ENCODE measurements at places on chromosomes 3 and 15. TPM values are rescaled to one million over a fixed set of nuclear protein-coding genes. Genes with fewer than 3 reads are reported as not detected.

GRCh38 chr3:3636815-3637214, 162.4 kb upstream of the LRRN1 start:
- no peak for DNase-seq

DNA sequence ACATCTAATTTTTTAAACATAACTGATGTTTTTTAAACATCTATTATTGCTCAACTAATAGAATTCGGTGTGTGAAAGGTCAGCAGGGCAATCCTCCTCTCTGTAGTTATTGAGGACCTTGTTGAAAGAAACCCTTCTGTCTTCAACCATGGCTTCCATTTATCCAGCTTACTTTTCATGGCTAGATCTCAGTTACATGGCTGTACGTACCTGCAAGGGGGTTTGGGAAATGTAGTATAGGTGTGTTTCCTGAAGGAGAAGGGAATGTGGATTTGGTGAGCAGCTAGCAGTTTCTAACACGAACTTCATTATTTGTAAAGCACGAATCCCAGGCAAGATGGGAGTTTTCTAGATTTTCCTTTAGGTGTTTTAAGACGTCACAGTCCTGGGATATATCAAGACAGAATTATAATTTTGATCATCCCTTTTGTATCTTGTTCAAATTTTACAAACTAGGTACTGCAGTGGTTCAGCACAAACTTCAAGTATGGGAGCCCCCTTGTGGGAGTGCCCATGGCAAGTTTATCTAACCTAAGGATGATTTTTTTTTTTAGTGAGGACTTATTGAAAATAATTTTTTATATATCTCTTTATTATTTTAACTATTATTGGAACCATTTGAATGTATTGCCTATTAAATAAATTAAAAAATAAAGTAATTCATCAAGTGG, 41.6 kb downstream of the FBXL2 start:
- DNase-seq = no peak

CCRL2 gene
- 5.3 TPM for total RNA-seq

DNA sequence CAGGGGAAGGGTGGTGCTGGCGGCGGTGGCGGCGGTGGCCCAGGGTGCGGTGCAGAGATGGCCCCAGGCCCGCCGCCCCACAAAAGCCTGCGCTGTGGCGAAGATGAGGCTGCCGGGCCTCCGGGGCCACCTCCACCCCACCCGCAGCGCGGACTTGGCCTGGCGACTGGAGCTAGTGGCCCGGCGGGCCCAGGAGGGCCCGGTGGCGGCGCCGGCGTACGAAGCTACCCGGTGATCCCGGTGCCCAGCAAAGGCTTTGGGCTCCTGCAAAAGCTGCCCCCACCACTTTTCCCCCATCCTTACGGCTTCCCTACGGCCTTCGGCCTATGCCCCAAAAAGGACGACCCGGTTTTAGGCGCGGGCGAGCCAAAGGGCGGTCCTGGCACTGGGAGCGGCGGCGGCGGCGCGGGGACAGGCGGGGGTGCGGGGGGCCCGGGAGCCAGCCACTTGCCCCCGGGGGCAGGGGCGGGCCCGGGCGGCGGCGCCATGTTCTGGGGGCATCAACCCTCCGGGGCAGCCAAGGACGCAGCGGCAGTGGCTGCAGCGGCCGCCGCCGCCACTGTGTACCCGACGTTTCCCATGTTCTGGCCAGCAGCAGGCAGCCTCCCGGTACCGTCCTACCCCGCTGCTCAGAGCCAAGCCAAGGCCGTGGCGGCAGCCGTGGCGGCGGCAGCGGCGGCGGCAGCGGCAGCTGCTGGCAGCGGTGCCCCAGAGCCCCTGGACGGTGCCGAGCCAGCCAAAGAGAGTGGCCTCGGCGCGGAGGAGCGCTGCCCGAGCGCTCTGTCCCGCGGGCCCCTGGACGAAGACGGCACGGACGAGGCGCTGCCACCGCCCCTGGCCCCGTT, 1.6 kb downstream of the SKOR1 start:
- DNase-seq = no peak

ZNF654 gene
- 25.4 TPM for total RNA-seq

CAPN7 gene
- 25.0 TPM for total RNA-seq

NPAP1 gene
- total RNA-seq = not detected

GRCh38 chr3:117837391-117837790, 1127.8 kb downstream of the TUSC7 start:
- no peak for DNase-seq

DNA sequence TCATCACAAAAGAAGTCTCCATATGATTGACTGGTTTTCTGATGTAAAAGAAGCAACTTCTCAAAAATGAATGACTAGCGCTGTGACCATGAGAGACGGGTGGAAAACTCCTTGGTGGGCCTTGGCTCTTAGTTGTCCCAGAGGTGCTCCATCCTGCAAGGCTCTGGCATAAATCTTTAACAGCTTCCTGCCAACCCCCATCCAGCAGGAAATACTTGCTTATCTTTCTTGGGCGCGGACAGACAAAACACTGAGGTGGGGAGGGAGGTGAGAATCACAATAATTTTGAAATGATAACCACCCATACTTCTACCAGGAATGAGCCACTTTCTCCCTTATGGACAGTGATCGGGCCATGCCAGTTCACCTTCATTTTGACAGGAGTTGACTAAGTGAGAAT, 128.6 kb downstream of the STT3B start:
- DNase-seq = no peak

ZNF860 gene
- total RNA-seq = not detected

NPTN gene
- total RNA-seq = 41.4 TPM

MAP6D1 gene
- total RNA-seq = 0.83 TPM

GRCh38 chr3:94402126-94402525, 339.3 kb downstream of the NSUN3 start:
- DNase-seq = no peak

DNA sequence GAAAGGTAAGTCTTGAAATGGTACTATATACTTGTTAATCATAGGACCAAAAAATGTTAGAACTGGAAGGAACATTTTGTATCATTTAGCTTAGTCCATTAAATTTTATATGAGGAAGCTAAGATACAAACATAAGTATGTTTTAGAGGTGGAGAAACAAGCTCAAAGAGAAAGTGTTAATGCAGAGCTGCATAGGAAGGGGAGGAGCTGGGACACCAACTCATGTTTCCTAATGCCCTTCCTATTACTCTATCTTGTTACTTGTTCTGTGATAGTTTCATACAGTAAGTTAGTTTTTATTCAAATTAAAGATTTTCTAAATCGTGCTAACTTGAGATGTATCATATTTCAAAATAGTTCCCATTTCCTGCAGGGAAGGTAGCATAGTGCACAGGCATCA, 7.4 kb downstream of the SLC35A5 start:
- no peak for DNase-seq

DNA sequence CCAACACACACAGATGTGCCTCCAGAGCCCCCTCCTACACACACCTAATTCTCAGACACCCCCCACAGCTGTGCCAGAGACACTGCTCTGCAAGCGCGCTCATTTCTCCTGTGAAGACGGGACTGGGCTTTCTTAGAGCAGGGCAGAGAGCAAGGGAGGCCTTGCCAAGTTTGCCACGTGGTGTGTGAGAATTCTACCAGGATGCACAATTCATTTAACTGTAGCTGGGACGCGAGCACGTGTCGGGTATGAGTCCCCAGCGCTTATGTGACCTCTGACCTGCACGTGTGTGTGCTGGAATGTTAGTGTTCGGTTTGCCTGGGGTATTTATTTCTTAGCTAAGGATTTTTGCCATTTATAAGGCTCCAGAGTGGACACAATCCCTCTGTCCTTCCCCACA, 37.0 kb downstream of the FEM1B start:
- DNase-seq = no peak

GRCh38 chr15:40055576-40056293, 16.8 kb upstream of the SRP14 start:
- no peak for DNase-seq

DNA sequence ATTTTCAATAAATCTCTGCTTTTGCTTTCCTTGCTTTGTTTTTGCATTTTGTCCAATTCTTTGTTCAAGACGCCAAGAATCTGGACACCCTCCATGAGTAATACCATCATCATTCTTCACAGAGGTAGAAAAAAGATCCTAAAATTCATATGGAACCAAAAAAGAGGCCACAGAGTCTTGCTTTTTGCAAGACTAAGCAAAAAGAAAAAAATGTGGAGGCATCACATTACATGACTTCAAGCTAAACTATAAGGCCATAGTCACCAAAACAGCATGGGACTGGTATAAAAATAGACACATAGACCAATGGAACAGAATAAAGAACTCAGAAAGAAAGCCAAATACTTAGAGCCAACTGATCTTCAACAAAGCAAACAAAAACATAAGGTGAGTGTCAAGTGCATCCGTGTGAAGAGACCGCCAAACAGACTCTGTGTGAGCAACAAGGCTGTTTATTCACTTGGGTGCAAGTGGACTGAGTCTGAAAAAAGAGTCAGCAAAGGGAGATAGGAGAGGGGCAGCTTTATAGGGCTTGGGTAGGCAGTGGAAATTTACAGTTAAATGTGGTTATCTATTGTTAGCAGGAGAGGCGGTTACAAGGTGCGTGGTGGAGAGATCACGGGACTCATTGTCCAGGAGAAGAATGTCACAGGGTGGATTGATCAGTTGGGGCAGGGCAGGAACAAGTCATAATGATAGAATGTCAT, 10.9 kb downstream of the STRIT1 start:
- DNase-seq = no peak

CNTN4 gene
- total RNA-seq = not detected

- DNase-seq = no peak
Measured at GRCh38 chr15:29348336-29348914, 78.8 kb upstream of the NSMCE3 start.

TMC3 gene
- not detected for total RNA-seq

DNA sequence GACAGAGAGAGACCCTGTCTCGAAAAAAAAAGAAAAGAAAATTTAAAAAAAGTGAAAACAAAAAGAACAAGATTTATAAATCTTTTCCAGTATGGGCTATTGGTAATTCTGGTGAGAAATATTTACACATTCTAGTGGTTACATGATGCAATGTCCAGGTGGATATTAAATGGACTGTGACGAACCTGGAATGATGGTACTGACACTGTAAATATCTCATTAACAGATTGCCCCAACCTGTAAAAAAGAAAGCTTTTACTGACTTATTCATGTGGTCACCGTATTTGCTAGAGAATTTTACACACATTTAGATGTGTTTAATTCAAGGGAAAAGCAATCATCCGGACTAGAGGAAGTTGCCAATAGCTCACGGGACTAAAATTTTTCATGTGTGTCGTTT, 162.1 kb upstream of the LRIG1 start:
- DNase-seq = no peak

SLC25A36 gene
- 35.6 TPM for total RNA-seq

ITGA11 gene
- 1.0 TPM for total RNA-seq

NUSAP1 gene
- 336 TPM for total RNA-seq

FBXO40 gene
- not detected for total RNA-seq

DNA sequence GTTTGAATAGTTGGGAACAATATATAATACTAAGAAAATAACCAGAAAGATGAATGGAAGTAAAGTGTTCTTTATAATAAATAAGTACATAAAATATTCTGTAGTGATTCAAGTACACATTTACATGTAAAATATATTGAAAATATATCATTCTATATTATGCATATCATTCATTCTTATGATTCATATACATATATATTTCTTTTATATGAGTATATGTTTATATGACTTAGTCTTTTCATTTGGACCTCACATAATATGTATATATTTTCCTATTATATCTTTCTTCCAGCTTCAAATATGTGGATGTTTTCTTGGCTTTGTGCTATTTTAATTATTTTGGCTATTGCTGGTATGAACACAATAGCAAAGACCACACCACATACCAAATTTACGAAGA, at the start of gene OTOL1:
TSS of gene OTOL1 (plus strand) at position 301 of the 400 bp plus-strand sequence. CDS start at position 301, 0 bp downstream.
- no peak for DNase-seq

DNA sequence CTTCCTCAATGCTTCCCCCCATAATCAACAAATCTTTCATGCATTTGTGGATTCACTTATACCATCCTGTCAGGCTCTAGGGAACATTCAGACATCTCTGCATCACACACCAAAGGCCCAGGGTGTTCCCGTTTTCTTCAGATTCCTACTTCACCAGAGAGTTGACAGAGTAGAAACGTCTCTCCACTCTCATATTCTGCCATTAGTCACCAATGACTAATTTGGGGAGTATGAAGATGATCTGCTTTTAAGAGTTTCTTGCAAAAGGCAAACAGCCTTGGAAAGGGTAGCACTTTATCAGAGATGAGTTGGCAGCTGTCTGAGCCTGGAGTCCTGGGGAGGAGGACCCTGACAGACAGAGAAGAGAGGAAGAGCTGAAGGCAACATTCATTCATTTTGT, 55.8 kb upstream of the DGKG start:
- DNase-seq = no peak

GRCh38 chr3:115092220-115092791, 54.8 kb downstream of the ZBTB20 start:
- DNase-seq = peak; percentile 65

H1-8 gene
- total RNA-seq = not detected

DNA sequence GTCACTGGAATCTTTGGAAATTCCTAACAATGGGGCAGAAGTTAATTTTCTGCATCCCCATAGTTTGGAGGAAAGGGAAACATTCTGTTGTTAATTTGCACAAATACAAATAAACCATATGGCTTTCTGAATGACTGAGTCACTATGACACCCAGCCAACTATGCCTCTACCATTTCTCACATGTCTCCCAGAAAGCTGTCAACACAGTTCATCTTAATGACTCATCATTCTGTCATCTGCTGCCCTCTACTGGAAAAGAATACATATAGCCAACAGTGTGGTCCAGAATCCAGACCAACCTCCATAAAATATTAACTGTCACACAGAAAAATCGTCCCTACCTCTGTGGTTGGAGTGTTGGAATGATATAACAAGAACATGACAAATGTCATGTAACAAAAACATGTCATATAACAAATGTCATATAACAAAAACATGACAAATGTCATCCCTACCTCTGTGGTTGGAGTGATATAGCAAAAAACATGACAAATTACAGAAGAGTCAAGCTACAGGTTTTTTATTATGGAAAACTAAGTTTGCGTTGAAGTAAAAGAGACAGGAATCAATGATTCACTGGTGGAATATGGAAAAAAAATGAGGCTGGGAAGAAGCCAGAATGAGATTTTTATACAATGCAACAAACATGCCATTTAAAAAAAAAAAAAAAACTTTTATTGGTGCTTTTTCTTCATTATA, 47.7 kb upstream of the GYG1 start:
- peak; percentile 34 for DNase-seq

SENP8 gene
- 1.2 TPM for total RNA-seq

VGLL4 gene
- total RNA-seq = 35.5 TPM

DNA sequence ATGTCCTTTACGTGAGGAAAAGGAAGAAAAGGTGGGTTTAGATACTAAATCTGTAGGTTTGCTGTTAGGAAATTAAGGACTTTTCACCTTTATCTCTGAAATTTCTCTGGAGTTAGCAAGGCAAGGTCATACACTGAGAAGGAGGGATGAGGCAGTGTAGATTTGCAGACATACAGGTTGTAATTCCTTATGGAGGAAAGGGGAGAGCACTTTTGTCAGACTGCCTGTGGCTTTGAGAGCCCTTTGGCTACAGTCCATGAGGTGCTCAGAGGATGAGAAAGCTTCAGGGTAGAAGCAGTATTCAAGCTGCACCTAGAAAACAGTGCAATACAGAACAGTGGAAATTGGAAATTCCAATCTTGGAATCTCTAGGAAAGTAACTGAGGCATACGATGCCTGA, 8.3 kb downstream of the RPL14 start:
- DNase-seq = no peak

All from activated CD4-positive, alpha-beta T cell treated with anti-CD3 and anti-CD28 coated beads, Interleukin-2, amount 10 ng/mL, durations not matched to agents 7 days and 5 days (primary cell).